Left renal pelvis (tissue), 4 donors: ENCODE measurements at places on chromosomes 6 and 20. TPM values are rescaled to one million over a fixed set of nuclear protein-coding genes. Genes with fewer than 3 reads are reported as not detected.

ARFGAP1 gene
- 58.3 TPM for polyA plus RNA-seq

- DNase-seq = no peak
These were observed 449.4 kb upstream of the PTCHD4 start for GRCh38 chr6:48560408-48560807.

- DNase-seq = no peak
These were observed 46.9 kb upstream of the QKI start for GRCh38 chr6:163367497-163368183.

DNA sequence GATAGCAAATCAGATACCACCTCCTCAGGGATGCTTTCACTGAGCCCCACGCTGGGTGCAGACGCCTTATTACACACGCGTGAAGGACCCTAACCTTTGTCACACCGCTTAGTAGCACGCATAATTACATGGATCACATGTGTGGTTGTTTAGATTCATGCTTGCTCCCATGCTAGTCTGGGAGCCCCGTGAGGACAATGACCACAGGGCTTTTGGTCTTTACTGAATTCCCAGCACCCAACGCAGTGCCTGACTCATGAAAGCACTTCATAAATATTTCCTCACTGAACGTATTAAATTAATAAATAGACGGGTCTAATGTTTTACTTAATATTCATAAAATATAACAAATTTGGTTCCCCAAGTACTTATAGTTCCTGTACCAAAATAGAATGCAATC is 132.5 kb downstream of the ALDH8A1 start:
- no peak for DNase-seq

DNA sequence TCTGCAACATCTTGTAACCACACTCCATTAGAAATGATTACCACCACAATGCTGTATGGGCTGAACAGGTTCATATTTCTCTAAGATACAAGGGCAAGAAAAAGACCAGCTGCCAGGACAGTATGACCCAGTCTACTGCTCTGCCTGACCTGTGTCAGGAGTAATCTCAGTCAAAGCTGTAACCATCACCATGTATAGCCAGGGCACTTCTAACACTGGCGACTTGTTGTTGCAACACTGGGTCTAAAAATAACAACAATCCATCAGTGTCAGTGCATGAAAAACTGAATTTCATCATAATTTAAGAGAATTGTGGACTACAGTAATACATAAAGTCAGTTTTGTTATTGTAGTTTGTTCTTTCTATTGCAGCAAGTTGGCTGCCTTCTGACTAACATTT is 738.6 kb upstream of the ADGRB3 start:
- no peak for DNase-seq
